ENCODE measurements at places on chromosomes 3 and 15. TPM values are rescaled to one million over a fixed set of nuclear protein-coding genes. Genes with fewer than 3 reads are reported as not detected.

The FBXL22 gene
- 1.7 TPM for total RNA-seq

The AADACL2 gene
- not detected for total RNA-seq

The KPNA4 gene
- 52.4 TPM for total RNA-seq

The CFAP100 gene
- total RNA-seq, result 2.1 TPM

The TM4SF18 gene
- 5.2 TPM for total RNA-seq

The CHRNA5 gene
- total RNA-seq, result 1.3 TPM

The PLA2G4E gene
- total RNA-seq, result 0.31 TPM

The LRRC49 gene
- 37.9 TPM for total RNA-seq

The ZDHHC23 gene
- 19.5 TPM for total RNA-seq

The GOLGA8Q gene
- 2.4 TPM for total RNA-seq

The TMOD3 gene
- total RNA-seq, result 18.4 TPM

The KBTBD13 gene
- not detected for total RNA-seq

The ADAMTS17 gene
- 13.5 TPM for total RNA-seq

The NRG4 gene
- 29.3 TPM for total RNA-seq
